ENCODE measurements at places on chromosomes 1 and 21. TPM values are rescaled to one million over a fixed set of nuclear protein-coding genes. Genes with fewer than 3 reads are reported as not detected.

Gene ARHGAP29
- 10.3 TPM for total RNA-seq

Gene CGN
- total RNA-seq: 2.0 TPM

Gene EPHB2
- 32.6 TPM for total RNA-seq

Gene CYP2J2
- not detected for total RNA-seq

Gene SLAMF8
- total RNA-seq: 0.13 TPM

Gene RAD54L
- 10.5 TPM for total RNA-seq

Measured in A549 treated with Hydrocortisone at 1 μM for 4 hours (cell line).